SIG-M5 (cell line): ENCODE measurements at places on chromosomes 12 and 14.

DNA sequence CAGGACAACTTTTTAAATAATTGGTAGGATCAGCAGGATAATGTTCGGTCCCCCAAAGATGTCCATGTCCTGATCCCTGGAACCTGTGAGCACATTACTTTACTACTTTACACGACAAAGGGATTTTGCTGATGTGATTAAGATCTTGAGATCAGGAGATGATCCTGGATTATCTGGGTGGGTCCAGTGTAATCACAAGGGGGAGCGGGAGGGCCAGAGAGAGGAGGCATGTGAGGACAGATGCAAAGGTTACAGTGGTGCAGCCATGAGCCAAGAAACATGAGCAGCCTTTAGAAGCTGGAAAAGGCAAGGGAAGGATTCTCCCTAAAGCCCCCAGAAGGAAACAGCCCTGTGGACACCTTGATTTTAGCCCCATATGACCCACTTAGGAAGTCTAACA, 33.1 kb downstream of the KCNK10 start:
- DNase-seq, result no peak

- DNase-seq, result no peak
Measured at GRCh38 chr12:117805865-117806264, 162.9 kb downstream of the KSR2 start.

GRCh38 chr12:24285448-24285847, 336.0 kb upstream of the SOX5 start:
- no peak for DNase-seq

GRCh38 chr12:49334681-49335080, 2.3 kb downstream of the C1QL4 start:
- no peak for DNase-seq

- DNase-seq, result no peak
Measured at GRCh38 chr12:108789546-108789945, 58.2 kb upstream of the CORO1C start.

DNA sequence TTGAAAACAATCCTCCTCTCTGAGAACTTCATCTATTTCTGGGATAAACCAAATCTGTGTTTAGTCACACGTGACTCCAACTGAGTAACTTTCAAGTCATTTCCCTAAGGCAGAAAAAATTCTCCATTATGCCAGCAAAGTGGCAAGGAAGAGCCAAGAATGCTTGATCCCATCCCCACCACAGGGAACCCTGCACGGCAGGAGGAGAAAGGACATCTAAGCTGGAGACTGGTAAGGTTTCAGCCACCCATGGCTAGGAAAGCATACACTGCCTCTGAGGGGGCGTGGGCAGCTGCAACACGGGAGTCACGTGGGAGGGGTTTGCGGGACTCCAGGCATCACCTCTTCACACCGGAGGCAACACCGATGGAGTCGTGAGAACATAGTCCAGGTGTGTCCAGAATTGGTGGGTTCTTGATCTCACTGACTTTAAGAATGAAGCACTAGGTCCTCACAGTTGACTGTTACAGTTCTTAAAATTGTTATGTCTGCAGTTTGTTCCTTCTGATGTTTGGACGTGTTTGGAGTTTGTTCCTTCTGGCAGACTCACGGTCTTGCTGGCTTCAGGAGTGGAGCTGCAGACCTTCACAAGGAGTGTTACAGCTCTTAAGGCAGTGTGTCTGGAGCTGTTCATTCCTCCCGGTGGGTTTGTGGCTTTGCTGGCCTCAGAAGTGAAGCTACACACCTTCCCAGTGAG, 2.7 kb upstream of the SIVA1 start:
- no peak for DNase-seq

DNA sequence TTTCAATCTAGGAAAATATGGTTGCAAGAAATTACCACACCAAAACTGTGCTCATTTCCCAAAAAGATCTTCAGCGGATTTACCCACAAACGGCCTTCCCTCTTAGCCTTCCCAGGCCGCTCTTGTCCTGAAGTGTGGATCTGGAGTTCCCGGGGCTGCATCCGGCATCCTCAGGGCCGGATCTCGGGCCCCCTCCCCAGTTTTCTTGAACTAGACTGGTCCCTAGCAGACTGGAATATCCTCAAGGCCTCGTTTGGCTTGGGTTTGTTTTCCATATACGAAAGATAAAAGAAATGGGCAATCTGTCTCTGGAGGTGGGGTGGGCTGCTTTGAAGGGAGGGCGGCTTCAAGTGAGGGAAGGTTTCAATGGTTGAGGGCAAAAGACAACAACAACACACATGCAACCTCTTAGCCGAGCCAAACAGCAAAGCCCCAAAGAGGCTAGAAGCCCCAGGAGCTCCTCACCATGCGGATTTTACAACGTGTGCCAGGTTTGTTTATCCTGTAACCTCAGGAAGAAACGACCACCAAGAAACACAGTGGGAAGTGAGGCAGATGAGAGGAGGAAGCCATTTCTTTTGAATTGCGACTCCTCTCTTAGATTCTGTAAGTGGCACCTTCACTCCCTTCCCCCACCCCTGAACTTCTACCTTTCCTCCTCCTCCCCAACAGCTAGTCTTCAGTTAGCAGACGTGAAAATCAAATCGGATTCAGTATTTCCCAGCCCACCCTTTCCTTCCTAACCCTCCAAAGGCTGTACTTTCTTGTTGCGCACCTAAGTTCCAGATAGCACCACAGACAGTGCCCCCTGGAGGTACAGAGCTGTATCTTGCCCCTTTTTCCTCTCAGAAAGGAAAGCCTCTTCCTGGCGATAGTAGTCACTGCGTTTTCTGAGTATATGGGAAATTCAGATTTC, 2.6 kb downstream of the MYF6 start:
- no peak for DNase-seq

DNA sequence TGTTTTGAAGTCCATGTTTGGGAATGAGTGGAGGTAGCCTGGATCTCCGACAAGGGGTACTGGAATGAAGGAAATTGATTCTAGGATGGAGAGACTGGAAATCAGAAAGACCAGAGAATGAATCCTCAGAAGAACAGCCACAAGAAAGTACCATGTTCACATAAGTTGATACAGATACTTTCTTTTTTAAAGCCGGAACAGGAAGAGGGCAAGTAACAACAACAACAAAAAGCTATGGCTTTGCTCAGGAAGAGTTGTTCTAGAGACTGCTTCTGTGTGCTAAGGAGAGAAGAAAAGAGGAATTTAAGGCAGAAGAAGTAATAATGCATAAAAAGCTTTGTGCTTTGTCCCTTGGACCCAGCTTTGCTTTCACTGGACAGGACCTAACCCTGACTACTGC, 6.2 kb downstream of the TC2N start:
- no peak for DNase-seq
